ENCODE measurements at places on chromosomes 12 and 14. TPM values are rescaled to one million over a fixed set of nuclear protein-coding genes. Genes with fewer than 3 reads are reported as not detected.

APOLD1 gene
- total RNA-seq, result 10.6 TPM

EFS gene
- not detected for total RNA-seq

- DNase-seq, result no peak
These were observed 17.9 kb upstream of the AQP2 start for GRCh38 chr12:49932533-49933130.

GRCh38 chr12:89948271-89949175, 239.9 kb upstream of the ATP2B1 start:
- DNase-seq, result no peak

GRCh38 chr12:5513406-5513805, 81.5 kb downstream of the NTF3 start:
- no peak for DNase-seq

- DNase-seq, result no peak
These were observed 70.4 kb downstream of the POLR3B start for GRCh38 chr12:106427917-106428316.

DNA sequence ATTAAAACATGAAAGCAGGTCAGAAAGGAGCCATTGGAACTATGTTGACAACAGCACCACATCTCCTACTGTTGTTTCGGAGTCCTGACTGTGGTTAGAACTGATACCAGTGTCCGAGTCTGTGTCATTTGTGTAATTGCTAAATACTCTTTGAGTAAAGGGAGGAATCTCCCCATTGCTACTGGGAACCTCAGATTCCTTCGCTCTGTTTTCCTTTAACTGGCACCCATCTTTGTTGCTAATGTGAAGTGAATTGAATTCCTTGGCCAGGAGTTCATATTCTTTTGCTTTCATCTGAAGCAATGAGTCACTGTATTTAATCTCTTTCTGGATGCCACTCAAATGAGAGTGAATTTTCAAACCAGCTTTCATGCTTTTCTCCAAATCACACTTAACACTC, 31.5 kb downstream of the RASSF9 start:
- DNase-seq, result no peak
